NCI-H1417 (cell line): ENCODE measurements at places on chromosomes 3 and 15.

- DNase-seq: no peak
Observed at GRCh38 chr3:142013326-142013980, 135.9 kb downstream of the TFDP2 start.

DNA sequence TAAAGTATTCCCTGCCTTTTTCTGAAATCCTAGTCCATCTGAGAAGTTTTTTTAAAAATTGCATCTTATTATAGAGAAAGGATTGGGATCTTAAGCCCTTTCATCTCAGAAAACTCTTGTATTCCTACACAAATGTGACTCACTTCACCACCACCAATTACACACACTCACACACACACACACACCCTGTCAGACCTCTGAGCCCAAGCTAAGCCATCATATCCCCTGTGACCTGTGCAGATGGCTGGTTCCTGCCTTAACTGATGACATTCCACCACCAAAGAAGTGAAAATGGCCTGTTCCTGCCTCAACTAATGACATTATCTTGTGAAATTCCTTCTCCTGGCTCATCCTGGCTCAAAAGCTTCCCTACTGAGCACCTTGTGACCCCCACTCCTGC, 1181.9 kb downstream of the ROBO2 start:
- DNase-seq: no peak

- DNase-seq: no peak
Observed at GRCh38 chr15:89998923-89999675, 2.0 kb upstream of the ZNF710 start.

DNA sequence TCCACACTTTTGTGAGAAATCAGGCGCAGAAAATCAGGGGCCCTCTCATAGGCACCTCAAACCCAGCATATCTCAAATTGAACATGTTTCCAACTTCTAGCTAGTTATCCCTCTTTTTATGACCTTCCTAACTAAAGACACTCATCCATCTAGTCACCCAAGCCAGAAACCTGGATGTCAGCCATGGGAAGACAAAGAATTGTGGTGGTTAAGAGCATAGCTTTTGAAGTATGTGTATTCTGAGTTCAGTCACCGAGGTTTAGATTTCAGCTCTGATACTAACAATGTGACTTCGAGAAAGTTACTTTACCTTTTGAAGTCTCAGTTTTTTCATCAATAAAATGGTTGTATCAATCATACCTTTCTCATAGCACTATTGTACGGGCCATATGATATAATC, 495.5 kb downstream of the NLGN1 start:
- no peak for DNase-seq

GRCh38 chr3:89577637-89578530, 470.5 kb downstream of the EPHA3 start:
- no peak for DNase-seq

DNA sequence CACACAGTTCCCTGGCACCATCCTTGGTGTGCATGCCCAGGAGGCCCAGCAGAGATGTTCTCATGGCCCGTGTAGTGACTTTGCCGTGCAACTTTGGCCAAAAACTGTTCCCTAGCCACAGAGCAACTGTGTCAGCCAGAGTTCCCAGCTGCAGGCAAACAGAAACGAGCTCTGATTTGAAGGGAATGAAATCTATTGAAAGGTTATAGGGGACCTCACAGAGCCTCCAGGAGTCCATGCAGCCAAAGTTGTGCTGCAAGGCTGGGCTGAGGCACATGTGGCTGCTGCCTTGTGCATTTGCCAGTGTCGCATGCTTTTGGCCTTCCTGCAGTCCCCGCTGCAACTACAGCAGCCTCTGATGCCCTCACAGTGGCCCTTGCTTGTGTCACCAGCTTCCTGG, 70.5 kb downstream of the PLXNA1 start:
- DNase-seq: no peak

- no peak for DNase-seq
Observed at GRCh38 chr15:81361891-81362290, 12.1 kb downstream of the TMC3 start.

- DNase-seq: no peak
Observed at GRCh38 chr15:61421938-61422337, 192.8 kb upstream of the RORA start.

DNA sequence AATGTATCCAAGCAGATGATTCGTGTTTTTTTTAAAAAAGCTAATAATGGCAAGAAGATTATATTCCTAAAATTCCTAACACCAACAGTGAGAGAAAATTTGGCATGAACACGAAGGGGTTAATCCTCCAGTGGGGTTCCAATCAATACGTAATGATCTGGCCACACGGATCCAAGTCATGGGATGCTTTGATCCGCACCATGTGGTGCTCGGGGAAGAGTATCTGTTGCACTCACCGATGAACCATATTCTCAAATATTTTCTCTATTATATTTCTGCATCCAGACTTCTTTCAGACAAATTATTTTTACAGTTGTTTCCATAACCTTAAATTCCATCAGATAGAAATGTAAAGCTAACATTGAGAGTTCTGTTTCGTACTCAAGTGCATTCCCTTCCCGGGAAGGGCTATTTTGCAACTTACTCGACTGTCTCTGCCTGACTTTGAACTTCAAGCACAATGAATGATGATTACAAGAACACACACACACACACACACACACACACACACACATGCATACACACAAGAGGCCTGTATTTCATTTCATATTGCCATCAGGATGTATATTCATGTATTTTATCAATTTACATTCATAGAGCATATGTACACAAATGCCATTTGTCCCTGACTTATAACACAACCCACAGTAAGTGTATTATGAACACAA, 567.2 kb downstream of the FOXP1 start:
- DNase-seq: no peak

- no peak for DNase-seq
Observed at GRCh38 chr15:38524156-38524555, 40.5 kb downstream of the RASGRP1 start.

DNA sequence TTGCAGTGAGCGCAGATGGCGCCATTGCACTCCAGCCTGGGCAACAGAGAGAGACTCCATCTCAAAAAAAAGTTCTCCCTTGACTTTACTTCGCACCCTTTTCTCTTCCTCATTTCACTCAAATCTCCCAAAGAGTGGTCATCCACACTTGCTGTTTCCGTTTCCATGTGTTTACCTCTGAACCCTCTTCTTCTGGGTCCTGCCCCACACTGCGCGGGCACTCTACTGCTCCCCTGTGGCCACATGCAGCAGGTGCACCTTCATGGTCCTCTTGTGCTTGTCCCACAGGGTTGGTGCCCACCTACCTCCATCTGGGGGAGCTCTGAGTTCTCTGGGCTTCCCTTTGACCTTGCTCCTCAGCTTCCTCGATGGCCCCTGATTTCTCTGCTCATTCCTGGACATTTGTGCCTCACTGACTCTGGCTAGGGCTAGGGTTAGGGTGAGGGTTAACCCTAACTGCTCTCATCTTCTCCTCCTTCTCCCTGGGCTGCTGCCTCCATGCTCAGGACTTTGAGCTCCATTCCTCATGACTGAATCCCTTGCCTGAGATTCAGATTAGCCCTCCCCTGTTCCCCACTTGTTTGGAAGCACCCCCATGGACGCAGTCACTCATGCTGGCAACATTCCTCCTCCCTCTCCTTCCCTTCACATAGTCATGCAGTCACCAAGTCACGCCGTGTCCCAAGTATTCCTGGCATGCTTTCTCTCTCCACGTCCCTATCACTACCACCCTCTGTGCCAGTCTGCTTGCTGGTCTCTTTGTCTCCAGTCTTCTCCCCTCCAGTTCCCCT, 26.6 kb upstream of the KY start:
- no peak for DNase-seq

- no peak for DNase-seq
Observed at GRCh38 chr3:32956750-32957570, 5.5 kb downstream of the CCR4 start.

- DNase-seq: no peak
Observed at GRCh38 chr15:47716516-47716915, 789 bp upstream of the SEMA6D start.

DNA sequence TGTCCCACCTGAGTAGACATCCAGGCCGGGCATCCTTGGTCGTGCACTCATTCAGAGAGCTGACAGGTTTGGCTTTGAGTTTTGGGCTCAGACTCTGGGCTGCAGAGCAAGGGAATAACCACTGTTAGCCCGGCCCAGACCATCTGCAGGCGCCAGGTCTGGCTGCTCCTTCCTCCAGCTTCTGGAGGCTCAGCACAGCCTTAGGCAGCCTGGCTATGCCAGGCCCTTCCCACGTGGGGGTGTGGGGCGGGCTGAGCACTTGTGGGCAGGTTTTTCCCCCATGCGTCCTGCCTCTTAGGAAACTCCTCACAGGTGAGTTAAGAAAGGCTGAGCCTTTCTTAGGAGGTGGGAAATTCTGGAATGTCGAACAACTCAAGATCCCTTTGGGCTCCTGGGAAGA, 11.2 kb downstream of the PLA2G4B start:
- DNase-seq: no peak

- DNase-seq: no peak
Observed at GRCh38 chr15:33535135-33535534, 224.4 kb downstream of the RYR3 start.
